Spinal cord (tissue), 10 donors: ENCODE measurements at places on chromosomes 16 and 17.

- H3K4me3 ChIP-seq, result no peak overlapping the region
- H3K4me1 ChIP-seq, result peaks cover 25% of the 10 kb centered on the region
- peaks cover 24% of the 10 kb centered on the region for H3K36me3 ChIP-seq
- no peaks in the 10 kb centered on the region for H3K27me3 ChIP-seq
- DNase-seq, result no peak
These were observed 187.2 kb upstream of the CHMP6 start for GRCh38 chr17:80804466-80804865.

GRCh38 chr17:32192379-32192778 is 50.1 kb downstream of the RHOT1 start:
- no peak overlapping the region for H3K4me3 ChIP-seq
- H3K27me3 ChIP-seq, result no peaks in the 10 kb centered on the region
- peaks cover 41% of the 10 kb centered on the region for H3K36me3 ChIP-seq
- H3K4me1 ChIP-seq, result no peaks in the 10 kb centered on the region

GRCh38 chr17:42474276-42474675 is 15.6 kb downstream of the ATP6V0A1 start:
- H3K36me3 ChIP-seq, result peaks cover 40% of the 10 kb centered on the region
- no peak overlapping the region for H3K27ac ChIP-seq
- no peaks in the 10 kb centered on the region for H3K27me3 ChIP-seq
- H3K4me3 ChIP-seq, result no peak overlapping the region
- peak; percentile 47 for DNase-seq

- no peaks in the 10 kb centered on the region for H3K27me3 ChIP-seq
- H3K4me1 ChIP-seq, result no peaks in the 10 kb centered on the region
- no peak overlapping the region for H3K4me3 ChIP-seq
- no peak for DNase-seq
These were observed 207.9 kb upstream of the HSBP1 start for GRCh38 chr16:83599789-83600462.

DNA sequence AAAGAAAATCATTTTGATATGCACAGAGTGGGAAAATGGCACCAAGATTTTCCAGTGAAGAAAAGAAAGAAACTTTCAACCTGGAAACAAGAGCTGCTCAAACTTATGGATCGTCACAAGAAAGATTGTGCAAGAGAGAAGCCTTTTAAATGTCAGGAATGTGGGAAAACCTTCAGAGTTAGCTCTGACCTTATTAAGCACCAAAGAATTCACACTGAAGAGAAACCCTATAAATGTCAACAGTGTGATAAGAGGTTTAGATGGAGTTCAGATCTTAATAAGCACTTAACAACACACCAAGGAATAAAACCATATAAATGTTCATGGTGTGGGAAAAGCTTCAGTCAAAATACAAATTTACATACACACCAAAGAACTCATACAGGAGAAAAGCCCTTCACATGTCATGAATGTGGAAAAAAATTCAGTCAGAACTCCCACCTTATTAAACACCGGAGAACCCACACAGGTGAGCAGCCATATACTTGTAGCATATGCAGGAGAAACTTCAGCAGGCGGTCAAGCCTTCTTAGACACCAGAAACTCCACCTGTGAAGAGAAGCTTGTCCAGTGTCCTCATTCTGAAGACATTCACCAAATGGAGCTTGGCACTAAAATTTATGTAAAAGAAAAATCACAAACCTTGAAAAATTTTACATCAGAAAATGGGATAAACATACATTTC is 12.2 kb downstream of the ZNF75A start:
- peaks cover 27% of the 10 kb centered on the region for H3K36me3 ChIP-seq
- no peaks in the 10 kb centered on the region for H3K4me1 ChIP-seq
- no peak for DNase-seq

DNA sequence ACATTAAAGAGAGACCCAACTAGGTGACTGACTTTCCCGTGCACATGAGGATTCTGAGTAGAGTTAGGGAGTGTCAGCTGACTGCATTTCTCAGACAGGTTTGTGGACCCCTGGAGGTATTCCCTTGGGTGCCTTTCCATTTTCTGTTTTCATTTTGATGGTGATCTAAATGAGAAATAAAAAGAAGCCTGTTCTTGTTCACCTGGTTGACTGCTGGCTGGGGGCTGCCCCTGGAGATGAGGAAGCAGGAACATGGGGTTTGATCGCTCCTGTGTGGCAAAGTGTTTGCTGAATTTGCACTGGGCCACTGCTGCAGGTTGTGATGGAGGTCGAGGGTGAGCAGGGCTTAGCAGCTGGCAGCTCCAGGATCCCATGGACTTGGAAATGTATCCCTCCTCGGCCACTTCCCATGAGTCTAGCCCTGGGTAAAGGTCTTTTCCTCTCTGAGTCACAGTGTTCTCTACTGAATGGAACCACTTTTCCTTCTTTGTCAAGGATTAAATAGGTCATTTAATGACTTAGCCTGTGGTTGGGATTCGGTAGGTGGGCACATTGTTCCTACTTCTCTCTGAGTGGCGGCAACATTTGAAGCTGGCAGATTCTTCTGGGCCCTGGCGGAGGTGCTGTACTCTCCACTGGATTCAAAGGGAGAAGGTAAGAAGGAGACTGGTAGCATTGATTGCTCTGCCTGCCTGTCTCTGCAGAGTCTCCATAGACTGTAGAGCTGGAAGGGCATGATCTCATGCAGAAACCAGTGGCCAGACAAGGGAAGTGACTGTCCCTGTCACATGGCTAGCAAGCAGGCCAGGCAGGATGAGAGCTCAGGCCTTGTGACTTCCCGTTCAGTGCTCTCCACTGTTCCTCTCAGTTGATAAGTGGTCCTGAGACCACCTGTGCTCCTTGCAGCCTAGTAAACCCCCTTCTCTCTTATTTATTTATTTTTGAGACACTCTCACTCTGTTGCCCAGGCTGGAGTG is 17.9 kb downstream of the SNX29 start:
- H3K27me3 ChIP-seq, result no peaks in the 10 kb centered on the region
- no peak for DNase-seq
- no peak overlapping the region for H3K27ac ChIP-seq
- H3K4me3 ChIP-seq, result no peak overlapping the region

DNA sequence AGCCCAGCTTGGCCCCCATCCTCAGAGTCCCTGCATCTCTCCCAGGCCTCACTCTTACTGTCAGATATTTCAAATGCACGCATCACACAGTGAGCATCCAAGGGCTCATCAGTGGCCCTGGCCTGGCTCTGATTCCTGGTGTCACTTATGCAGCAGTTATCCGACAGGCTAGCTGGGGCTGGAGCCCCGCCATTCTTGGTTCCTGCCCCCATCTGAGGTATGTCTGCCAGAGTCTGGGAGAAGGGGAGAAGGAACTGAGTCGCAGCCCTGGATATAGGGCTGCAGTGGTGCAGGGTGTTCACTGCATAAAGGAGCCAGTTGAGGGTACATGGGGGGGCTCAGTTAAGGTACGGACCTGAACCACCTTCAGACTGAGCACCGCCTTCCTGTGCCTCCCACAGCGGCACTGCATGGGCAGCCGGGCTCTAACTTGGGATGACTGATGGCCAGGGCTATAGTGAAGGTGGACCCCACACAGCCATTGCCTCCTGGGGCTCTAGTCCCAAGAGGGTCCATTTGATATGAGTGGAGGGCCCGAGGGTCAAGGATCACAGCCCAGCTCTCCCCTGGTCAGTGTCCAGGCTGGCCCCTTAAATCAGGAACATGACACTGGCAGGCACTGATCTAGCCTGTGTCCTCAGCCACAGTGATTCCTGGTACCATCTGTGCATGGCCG is 1.8 kb upstream of the RASD1 start:
- H3K36me3 ChIP-seq, result peaks cover 12% of the 10 kb centered on the region
- DNase-seq, result no peak
- no peaks in the 10 kb centered on the region for H3K27me3 ChIP-seq
- H3K4me3 ChIP-seq, result no peak overlapping the region
- H3K4me1 ChIP-seq, result peaks cover 37% of the 10 kb centered on the region
- H3K27ac ChIP-seq, result no peak overlapping the region

GRCh38 chr16:30600215-30600614 is 10.0 kb downstream of the ZNF689 start:
- no peak overlapping the region for H3K4me3 ChIP-seq
- no peaks in the 10 kb centered on the region for H3K27me3 ChIP-seq
- peaks cover 24% of the 10 kb centered on the region for H3K36me3 ChIP-seq
- H3K27ac ChIP-seq, result no peak overlapping the region
- peaks cover 4% of the 10 kb centered on the region for H3K4me1 ChIP-seq
- DNase-seq, result no peak

DNA sequence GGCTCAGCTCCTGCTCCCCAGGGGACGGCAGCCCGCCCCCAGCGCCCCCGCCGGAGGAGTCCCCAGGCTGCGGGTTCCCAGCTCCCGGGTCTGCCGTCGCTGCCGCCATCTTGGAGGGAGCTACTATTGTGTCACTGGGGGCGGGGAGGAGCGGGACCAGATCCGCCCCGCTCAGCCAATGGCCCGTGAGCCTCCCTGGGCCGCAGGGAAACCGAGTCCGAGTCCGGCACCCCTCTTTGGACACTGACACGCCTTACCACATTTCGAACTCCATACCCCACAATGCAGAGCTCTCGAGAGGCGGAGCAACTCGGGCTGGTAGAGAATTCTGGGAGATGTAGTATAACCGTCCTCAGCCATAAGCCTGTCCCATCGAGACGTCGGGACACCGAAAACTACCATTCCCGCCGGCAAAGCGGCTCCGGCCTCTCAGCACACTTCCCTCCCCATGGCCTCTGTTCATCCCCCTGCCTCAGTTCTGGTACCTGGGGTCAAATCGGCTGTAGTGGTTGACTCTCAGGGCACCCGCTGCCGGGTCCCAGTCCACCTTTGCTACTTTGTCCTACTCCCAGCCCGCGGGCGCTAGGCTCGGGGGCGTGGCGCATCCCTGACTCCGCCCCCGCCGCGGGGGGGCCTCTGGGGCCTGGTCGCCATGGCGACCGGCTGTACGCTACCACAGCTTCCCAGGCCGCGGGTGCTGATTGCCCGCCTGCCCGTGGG is at the start of the genes RANBP10 and TSNAXIP1:
Gene RANBP10 (minus strand): TSS at position 133 of the 720 bp plus-strand sequence. CDS start 24 bp downstream, at position 109.
Gene TSNAXIP1 (plus strand): TSS at position 462 of the 720 bp plus-strand sequence. CDS start 261 bp downstream, outside the sequence.
- peaks cover 17% of the 10 kb centered on the region for H3K4me1 ChIP-seq
- H3K36me3 ChIP-seq, result peaks cover 20% of the 10 kb centered on the region
- H3K4me3 ChIP-seq, result peak within 1 kb of the TSS; percentile 98
- H3K27me3 ChIP-seq, result no peaks in the 10 kb centered on the region
- H3K27ac ChIP-seq, result peak within 1 kb of the TSS; percentile 81

DNA sequence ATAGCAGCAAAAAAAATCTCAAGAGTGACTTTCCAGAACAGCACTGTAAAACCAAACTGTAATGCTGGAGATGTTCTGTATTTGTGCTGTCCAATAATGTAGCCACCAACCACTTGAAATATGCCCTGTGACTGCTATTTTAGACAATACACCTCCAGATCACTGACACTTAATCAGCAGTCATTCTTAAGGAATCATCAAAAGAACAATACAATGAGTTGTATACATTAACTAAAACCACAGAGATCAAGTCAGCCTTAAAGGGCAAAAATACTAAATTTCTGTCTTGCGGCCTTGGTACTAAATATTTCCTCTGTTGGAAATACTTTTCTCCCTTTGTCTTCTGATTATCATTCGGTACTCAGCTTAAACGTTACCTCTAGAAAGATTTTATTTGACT is 33.6 kb upstream of the ANKFY1 start:
- H3K4me1 ChIP-seq, result peaks cover 4% of the 10 kb centered on the region
- no peaks in the 10 kb centered on the region for H3K27me3 ChIP-seq
- H3K27ac ChIP-seq, result no peak overlapping the region
- no peak overlapping the region for H3K4me3 ChIP-seq
- DNase-seq, result no peak
- no peaks in the 10 kb centered on the region for H3K36me3 ChIP-seq

DNA sequence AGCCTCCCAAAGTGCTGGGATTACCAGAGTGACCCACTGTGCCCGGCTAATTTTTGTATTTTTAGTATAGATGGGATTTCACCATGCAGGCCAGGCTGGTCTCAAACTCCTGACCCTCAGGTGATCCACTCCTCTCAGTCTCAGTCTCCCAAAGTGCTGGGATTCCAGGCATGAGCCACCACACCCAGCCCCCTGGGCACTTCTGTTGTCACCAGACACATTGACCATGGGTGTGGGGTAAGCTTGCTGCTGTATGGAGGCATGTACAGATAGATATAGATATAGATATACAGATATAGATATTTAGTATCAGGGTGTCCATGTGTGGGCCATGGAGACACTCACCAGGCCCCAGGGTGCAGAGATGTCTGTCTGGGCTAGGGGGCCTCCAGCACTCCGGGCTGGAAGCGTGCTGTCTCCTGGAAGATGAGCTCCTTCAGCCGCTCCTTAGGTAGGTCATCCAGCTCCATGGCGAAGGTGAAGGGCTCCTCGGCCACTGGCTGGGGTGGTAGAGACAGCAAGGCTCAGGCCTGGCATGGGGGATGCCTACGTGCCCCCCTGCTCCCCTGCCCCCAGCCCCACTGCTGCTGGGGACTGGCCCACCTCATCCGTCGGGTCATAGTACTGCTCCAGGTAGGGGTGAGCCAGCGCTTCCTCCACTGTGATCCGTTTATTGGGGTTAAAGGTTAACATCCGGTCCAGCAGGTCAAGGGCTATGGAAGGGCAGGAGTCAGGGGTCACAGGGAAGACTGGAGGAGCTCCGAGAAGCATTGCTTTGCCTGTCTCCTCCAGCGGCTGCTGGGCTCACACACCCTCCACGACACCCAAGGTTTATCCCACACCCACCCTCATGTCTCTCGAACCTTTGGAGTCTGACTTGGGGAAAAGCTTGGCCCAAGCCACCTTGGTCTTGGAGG is 3.2 kb upstream of the GDPD3 start:
- H3K4me3 ChIP-seq, result no peak overlapping the region
- no peaks in the 10 kb centered on the region for H3K27me3 ChIP-seq
- H3K27ac ChIP-seq, result no peak overlapping the region

- H3K27me3 ChIP-seq, result no peaks in the 10 kb centered on the region
- no peak overlapping the region for H3K27ac ChIP-seq
- DNase-seq, result no peak
- H3K4me3 ChIP-seq, result no peak overlapping the region
- H3K36me3 ChIP-seq, result peaks cover 16% of the 10 kb centered on the region
These were observed 13.2 kb downstream of the OMG start for GRCh38 chr17:31283841-31284240.

- peak; percentile 79 for DNase-seq
- peaks cover 44% of the 10 kb centered on the region for H3K4me1 ChIP-seq
- no peaks in the 10 kb centered on the region for H3K27me3 ChIP-seq
- H3K36me3 ChIP-seq, result peaks cover 16% of the 10 kb centered on the region
- peak overlapping the region; percentile 100 for H3K4me3 ChIP-seq
These were observed 955 bp downstream of the ACLY start for GRCh38 chr17:41917679-41918313.

- H3K36me3 ChIP-seq, result no peaks in the 10 kb centered on the region
- no peak overlapping the region for H3K4me3 ChIP-seq
- no peak overlapping the region for H3K27ac ChIP-seq
- no peaks in the 10 kb centered on the region for H3K4me1 ChIP-seq
These were observed 46.0 kb downstream of the TMC5 start for GRCh38 chr16:19463468-19464315.

GRCh38 chr17:38797158-38797490 is 2.2 kb downstream of the PIP4K2B start:
- no peaks in the 10 kb centered on the region for H3K27me3 ChIP-seq
- DNase-seq, result no peak
- peaks cover 14% of the 10 kb centered on the region for H3K4me1 ChIP-seq
- H3K4me3 ChIP-seq, result no peak overlapping the region
- peaks cover 23% of the 10 kb centered on the region for H3K36me3 ChIP-seq

DNA sequence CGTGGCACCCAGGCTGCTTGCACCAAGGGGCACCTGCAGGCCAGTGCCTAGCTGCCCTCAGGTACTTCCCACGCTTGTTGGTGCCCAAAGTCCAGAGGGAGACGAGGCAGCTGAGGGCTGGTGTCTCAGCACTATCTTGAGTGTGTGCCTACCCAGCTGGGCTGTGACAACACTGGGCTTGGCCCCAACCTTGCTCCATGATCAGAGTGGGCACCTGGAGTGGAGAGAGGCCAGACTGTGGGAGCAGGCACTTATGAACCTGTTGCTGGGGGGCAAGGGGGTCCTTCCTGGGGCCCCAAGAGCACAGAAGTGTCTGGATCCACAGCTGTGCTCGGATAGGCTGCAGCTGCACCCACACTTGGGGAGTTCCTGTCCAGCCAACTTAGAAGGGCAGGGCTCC is 314.7 kb downstream of the KCNJ2 start:
- no peak for DNase-seq
- no peaks in the 10 kb centered on the region for H3K27me3 ChIP-seq
- no peaks in the 10 kb centered on the region for H3K4me1 ChIP-seq
